ENCODE measurements at places on chromosomes 5 and 9.

GRCh38 chr9:129987047-129987446 is 55.9 kb downstream of the FNBP1 start:
- DNase-seq = no peak

GRCh38 chr5:2921651-2922050 is 170.2 kb upstream of the IRX2 start:
- DNase-seq = no peak

- DNase-seq = no peak
Measured at GRCh38 chr9:94676446-94677131, 37.3 kb upstream of the FBP1 start.

DNA sequence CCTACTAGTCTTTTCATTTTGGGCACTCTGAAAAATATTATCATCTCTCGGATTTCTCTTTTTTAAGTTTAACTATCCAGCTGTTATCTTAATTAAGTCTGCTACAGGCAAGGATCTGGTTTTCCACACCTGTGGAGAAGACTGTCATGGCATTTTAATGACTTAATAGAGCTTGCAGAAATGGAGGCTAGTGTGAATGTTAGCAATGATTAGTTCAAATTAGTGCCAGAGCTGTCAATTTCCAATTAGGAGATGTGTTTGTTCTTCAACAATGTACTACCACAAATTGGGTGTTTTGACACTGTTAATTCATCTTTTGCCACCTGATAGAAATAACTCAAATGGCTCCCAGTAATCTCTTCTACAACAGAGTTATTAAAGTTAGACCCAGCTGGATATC is 2023.0 kb upstream of the CDH9 start:
- no peak for DNase-seq

GRCh38 chr5:157859227-157859575 is 256 bp upstream of the CLINT1 start:
- no peak for DNase-seq

DNA sequence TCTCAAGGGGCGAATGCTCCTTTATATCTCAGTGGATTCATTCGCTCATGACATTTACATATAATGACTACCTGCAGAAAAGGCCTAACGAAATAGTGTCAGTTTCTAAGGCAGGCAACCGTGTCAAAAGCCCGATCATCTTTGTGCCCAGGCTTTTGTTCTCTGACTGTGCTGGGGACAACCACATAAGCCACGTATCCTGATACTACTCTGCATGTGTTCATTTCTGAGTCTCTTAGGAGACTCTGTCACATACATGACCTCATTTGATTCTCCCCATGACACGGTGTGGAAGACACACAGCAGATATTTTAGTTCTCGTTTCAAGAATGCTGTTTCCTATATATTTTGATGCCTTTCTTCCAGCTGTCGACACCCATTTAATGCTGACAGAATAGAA is 598.5 kb downstream of the BNC2 start:
- DNase-seq = no peak

DNA sequence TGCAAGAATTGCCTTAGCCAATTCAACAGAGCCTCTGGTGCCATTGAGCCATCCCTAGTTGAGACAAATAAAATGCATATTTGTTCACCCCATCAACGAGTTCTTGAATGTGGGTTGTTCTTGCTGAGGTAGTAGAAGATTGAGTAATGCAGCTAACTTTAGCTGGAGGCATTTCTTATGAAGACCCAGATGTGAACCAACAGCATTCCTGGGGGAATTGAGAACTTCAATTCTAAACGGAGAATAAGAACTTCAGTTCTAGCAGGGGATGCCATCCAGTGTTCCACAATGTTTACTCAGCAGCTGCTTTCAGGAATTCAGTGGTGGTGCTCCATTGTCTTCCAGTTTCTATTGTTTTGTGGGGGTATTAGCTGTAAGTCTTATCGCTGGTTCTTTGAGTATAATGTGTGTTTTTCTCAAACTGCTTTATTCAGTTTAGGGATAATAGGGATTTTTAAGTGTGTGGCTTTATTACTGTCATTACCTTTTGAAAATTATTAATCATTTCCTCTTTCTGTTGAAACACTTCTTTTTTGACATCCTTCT is 1968.2 kb upstream of the NUDT12 start:
- DNase-seq = no peak

DNA sequence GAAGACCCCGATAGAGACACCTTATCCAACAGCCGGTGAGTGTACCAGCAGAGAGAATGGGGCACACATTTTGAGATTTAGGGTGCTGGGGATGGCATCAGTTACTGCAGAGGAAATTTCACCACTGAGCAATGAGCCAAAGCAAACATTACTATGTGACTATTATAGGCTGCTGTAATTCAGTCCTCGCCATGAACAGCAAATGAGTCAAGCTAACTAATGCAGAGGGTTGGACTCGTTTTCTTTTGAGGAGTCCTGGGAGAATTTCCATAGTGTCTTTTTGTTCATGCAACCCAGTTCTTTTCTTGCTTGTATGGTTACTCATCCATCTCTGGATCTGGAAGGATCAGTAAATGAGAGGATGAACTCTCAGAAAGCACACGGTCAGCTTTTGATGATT is 323.8 kb downstream of the PSAT1 start:
- no peak for DNase-seq

DNA sequence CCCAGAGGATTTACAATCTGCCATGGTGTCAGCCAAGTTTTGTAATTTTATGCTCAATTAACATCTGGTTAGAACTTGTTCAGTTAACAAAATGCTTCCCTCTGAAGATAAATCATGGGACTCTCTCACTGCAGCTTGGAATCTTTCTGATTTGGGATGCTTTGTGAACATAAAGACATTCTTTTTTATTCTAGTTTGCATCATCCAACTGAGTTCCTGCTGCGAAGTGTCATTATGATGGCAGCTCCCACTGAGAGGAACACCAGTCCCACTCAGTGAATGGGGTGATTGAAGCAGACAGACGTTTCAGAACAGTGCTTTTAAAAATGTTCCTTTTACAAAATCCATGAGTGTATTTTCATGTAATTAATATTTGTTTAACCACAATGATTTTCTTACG is 863.8 kb downstream of the TLE4 start:
- DNase-seq = no peak

DNA sequence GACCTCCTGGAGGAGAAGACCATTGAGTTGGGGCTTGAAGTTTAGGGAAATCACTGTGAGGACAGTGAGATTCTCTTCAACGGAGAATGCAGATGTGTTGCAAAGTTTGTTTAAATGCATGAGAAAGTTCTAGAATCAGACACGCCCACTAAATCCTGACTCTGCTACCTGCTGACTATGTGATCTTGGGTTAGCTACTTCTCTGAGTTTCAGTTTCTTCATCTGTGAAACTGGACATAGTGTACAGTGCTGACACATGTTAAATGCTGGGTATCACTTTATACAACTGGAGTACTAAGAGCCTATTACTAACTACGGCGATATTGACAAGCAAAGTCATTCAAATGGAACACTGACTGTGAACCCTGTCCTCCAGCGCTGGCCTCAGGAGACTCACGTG is 255.5 kb downstream of the HSPA4 start:
- no peak for DNase-seq

DNA sequence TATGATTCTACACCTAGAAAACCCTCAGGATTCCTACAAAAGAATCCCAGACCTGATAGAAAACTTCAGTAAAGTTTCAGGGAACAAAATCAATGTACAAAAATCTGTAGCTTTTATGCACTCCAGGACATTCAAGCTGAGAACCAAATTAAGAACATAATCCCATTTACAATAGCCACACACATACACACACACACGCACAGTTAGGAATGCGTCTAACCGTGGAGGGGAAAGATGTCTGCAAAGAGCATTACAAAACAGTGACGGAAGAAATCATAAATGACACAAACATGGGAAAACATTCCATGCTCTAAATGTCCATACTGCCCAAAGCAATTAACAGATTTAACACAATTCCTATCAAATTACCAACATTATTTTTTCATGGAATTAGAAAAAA is 51.4 kb upstream of the CAST start:
- DNase-seq = no peak

DNA sequence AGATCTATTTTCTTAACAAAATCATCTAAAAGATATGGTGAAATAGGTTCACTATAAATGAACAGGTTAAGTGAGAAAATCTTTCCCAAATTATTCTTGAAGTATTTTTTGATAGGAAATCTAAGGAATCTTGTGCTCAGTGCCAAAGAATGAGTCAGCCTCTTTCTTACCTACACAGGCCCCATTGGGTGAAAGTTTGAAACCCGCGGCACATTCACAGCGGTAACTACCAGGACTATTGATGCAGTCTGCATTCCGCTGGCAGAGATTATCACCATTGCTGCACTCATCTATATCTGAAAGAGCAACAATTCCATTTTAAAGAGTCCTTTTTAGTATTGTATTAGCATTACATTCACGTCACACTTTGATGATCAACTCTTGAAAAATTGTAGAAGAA is 221.8 kb downstream of the SLC12A2 start:
- no peak for DNase-seq

DNA sequence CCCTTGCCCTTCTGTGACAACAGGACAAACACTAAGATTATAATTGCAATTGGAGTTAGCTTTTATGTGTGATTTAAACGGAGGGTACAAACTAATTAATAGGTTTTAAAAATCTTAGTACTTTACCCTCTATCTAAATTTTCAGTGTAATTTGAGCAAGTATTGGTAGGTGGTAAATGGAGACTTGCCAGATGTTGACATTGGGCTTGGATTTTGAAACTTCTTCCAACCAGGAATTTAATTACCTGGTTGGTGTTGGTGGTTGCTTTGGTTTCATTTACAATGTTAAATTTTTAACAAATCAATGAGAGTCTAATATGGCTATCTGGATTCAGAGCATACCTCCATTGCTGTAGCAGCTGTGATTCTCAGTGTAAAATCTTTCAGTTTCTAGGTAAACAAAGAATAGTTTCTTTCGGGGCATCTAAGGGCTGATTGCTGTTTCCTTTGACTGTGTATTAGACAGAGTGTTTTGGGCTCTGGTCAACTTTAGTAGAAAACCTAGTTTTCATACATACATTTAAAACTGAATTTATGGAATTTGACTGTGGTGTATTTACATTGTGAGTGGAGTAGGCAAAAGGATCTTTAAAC is 1.9 kb downstream of the DAPK1 start:
- no peak for DNase-seq

All from NCI-H1417 (cell line).